Chondrocyte (in vitro differentiated cells): ENCODE measurements at places on chromosomes 4 and X. TPM values are rescaled to one million over a fixed set of nuclear protein-coding genes. Genes with fewer than 3 reads are reported as not detected.

DNA sequence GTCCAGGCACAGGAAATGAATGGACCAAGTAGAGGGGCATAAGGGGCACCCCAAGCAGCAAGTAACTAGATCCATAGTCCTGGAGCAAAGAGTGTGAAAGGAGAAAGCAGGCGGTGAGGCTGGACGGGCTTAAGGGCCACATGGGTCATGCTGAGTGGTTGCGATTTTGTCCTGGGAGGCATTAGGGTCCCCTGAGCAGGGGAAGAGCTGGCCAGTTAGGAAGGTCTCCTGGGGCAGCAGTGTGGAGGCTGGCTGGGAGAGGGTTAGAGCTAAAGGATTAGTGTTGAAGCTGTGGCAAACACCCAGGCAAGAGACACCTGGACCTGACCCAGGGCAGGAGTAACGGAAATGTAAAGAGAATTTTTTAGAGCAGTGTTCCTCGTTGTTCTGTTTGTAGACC lies 26.5 kb downstream of the MYOZ2 start:
- no peak for DNase-seq

DNA sequence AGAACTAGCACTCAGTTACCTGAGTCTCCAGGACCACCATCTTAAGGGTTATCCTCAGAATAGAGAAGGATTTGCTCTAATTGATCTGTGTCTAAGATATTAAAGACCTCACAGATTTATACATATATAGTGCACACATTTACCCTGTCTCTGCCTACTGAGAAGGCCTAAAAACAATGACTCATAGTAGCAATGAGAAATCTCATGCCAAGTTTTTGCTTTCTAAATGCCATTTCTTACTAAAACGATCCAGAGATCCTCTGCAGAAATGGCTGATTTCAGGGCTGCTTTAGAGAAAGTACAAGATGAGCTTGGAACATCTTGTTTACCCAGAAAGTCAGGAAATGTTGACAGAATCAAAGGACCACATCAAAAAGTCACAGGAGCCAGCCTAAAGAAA lies 79.1 kb upstream of the INPP4B start:
- DNase-seq: no peak

DNA sequence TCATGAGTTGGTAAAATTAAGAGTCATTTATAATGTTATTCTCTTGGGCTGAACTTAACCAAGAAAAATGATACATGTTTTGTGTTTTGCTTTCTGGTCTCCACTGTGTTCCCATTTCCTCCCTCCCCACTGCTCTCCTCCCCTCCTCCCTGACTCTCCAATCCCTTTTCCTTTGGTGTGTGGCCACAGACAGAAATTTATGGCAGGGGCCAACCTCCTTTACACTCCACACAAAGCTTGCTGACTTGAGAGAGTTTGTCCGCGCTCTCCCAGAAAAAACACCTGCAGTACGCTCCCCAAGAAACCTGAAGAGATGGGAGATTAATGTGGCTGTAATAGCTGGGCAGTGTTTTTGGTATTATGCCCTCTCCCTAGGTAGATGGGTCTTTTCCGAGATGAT lies 88.9 kb downstream of the ALPK1 start:
- DNase-seq: no peak

FAM236B gene
- total RNA-seq: not detected in 3 replicates

GNRHR gene
- total RNA-seq: not detected in 3 replicates
